ENCODE measurements at places on chromosomes 12 and 14.

DNA sequence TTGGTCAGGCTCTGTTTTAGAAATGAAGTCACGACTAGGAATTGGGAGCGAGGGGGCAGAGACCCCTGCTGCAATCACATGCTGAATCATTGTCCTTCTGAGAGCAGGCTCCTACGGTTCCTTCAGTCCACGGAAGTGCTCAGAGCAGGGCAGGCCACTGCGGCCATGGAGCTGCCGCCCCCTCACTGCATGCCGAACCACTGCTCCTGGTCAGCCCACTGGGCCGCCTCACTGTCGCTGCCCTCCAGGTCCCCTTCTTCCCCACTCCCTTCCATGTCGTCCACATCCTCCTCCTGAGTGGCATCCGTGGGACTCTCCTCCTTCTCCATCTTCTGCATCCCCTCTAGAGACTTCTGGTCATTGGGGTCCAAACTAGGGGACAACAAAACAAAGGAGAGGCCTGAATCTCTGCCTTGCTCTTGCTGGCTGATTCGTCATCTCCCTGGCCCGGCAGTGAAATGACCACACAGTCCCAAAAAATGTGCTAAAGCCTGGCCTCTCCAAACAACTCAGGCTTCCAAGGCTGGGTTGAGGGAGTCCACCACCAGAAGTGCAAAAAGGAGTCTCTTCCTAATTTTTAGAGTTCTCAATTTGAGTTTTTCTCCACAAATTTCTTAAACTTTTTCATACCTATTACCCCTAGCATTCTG, 29.4 kb downstream of the ANAPC7 start:
- DNase-seq = no peak

- no peak for DNase-seq
Observed at GRCh38 chr12:111099186-111099585, 178.8 kb upstream of the MYL2 start.

GRCh38 chr12:124687917-124688316, 120.5 kb upstream of the NCOR2 start:
- no peak for DNase-seq

DNA sequence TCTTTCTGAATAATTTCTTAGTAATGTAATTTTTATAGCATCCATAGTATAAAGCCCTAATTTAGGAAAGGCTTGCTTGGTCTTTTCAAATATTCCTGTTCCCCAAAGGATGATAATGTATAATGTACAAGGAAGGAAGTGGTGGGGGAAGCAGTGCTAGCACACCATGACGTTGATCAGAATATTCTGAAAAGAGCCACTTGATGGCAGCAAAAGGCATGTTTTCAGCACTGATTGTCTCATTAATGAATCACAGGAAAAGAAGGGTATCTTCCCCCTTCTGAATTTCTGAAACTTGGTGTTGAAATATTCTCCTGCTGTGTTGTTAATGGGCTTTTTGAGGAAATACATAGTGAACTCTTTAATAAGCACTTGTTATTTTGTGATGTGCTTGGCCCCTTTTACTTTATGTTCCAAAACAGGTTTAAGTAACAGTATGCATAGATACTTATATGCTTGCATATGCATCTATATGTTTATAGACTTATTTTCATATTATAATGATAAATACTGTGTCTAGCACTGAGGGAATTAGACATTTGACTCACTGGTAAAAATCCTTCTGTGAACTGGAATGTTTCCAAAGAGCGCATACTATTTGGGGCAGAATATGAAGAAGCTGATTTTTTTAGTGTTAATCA, 122.0 kb downstream of the TMEM117 start:
- peak; percentile 10 for DNase-seq

DNA sequence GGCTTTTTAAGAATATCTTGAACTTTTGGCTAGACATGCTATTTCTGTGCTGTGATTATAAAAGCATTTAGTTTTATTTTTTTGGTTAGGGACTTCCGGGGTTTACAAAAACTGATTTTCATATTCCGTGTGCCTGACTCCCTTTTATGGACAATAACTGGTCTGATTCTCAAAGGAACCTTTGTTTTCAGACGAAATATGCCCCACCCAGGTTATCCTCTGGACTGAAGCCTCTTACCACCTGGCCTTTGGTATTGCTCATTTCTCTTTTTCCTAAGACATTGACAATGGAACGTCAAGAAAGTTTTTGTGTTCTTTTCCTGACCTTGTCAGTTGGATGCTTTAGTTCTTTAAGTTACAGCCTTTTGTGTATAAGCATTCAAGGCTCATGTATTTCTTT, 10.8 kb downstream of the TIGAR start:
- DNase-seq = no peak

- DNase-seq = peak; percentile 72
Observed at GRCh38 chr14:67674480-67675218, at the start of gene VTI1B. Gene VTI1B (minus strand): TSS chr14:67674632. CDS start chr14:67674489, 143 bp downstream.

DNA sequence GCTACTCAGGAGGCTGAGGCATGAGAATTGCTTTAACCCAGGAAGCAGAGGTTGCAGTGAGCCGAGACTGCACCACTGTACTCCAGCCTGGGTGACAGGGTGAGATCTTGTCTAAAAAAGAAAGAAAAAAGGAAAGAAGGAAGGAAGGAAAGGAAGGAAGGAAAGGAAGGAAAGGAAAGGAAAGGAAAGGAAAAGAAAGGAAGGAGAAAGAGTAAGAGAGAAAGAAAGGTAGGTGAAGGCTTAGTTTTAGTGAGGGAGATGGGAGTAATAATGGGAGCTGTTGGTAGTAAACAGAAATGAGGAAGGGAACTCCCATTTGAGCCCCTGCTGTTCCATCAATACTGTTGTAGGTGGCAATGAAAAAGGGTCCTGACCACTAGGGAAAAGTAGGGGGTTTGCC, 28.8 kb downstream of the SLC24A4 start:
- no peak for DNase-seq

DNA sequence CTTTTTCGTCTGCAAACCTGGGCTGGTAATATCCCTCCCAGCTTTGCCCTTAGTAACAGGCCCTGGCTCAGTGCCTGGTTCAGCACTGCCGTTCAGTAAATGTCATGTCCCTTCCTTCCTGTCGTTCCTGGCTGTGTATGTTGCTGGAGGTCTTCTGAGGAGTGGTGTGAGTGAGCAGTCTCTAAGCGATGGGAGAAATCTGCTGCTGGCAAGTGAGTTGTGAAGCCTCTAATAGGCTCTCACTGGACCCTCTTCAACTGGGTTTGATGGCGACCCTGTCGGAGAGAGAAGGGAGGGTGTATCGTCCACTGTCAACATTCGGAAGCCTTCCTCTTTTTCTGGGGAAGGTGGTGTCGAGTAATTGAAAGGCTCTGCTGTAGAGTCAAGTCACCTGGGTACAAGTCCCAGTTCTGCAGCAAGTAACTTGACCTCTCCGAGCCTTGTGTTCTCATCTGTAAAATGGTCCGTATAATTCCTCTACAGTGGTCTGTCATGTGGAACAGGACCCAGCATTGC, 62.8 kb downstream of the HRK start:
- no peak for DNase-seq

- no peak for DNase-seq
Observed at GRCh38 chr14:101843665-101844064, 82.2 kb downstream of the PPP2R5C start.

DNA sequence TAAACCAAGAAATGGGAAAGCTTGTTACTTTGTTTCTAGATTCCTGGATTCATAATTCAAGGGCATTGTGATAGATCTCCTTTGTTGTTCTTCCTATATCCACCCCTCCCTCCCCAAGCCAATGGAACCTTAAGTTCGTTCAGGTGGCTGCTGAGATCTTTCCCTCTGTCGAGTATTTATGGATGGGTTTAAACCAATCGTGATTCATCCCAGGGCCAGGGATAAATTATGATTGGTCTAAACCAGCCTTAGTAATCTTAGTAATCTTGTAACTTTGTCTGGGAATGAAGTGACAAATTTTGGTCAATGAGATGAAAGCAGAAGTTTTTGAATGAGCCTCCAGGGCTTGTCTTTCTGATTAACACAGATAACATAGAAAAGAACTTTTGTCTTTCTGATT, 56.1 kb upstream of the PCED1B start:
- DNase-seq = no peak
